Esophagus squamous epithelium (tissue), 5 donors: ENCODE measurements at places on chromosomes 5 and 9.

- DNase-seq, result no peak
Measured at GRCh38 chr5:79124607-79125006, 13.0 kb downstream of the BHMT start.

- no peak for DNase-seq
Measured at GRCh38 chr5:146582051-146582596, 66.1 kb upstream of the GPR151 start.

DNA sequence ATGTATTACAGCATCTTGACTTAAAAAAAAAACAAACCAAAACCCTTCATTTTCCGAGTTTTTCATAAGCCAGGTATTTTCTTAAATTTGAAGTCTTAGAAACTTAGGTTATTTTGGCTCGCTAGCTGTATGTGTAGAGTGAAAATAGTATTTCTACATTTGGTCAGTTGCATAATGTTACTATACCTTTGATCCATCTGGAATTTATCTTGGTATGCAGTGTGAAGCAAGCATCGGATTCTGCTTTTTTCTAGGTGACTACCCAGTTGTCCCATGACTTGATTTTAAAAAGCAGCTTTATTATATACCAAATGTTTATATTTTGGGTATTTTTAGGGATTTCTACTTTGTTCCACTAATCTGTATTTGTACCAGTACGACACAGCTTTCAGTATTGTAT, 27.7 kb downstream of the UBAP1 start:
- no peak for DNase-seq

- DNase-seq, result no peak
Measured at GRCh38 chr9:136847088-136847825, 2.0 kb upstream of the PHPT1 start.

DNA sequence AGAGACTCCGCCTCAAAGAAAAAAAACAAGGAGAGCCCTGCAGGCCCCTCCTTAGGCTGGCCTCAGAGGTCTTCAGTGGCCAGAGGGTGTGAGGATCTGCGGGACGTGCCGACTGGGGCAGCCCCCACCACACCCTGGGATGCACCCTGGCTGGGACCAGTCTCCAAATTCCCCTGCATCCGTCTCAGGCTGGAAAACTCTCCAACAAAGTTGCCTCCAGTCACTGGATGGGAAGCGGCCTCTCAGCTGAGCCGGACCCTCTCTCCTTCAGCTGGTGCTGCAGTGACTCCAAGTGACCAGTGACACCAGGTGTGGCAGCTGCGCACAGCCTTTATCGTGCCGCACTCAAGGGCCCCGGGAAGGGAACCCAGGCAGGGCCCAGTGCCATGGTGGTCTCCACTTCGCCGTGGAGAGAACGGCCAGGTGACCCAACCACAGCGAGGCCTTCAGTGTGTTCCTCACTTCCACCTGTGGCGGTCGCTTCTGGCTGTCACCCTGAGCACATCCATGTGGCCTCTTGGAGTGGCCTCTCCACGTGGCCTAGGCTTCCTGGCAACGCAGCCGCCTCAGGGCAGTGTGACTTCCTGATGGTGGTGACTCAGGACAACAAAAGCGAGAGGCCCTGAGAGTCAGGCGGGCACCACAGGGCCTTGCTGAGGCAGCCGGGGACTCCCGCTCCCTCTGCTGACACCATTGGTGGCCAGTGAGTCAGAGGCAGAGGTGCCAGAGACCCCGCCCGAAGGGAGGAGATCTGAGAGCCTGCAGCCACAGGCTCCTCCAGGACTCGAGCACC, 19.3 kb upstream of the CAMSAP1 start:
- no peak for DNase-seq

- no peak for DNase-seq
Measured at GRCh38 chr5:126883564-126884245, 106.8 kb downstream of the LMNB1 start.

DNA sequence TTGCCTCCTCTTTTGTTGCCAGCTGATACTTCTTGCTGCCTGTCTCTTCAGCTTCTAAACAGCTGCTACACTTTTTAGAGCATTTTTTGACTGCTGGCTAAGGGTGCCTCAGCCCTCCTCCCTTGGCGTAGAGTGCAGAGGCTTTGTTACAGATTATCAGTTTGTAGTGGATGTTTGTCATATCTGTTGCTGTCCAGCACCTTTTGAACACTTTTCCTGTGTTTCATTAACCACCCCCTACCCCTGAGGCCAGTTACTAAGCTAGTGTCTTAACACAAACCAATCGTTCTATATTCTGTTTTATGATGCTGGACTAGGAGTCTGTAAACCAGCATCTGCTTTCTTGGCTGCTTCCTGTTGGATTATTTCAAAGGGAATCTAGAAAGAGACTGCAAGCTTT, 441.5 kb downstream of the DNAH5 start:
- no peak for DNase-seq
